ENCODE measurements at places on chromosomes 1 and 21.

- DNase-seq, result peak; percentile 27
Measured at GRCh38 chr21:43315244-43316137, 111.4 kb downstream of the SIK1 start.

GRCh38 chr1:86464819-86465218 lies 3.9 kb upstream of the CLCA1 start:
- no peak for DNase-seq

GRCh38 chr1:163980394-163980793 lies 578.6 kb upstream of the PBX1 start:
- no peak for DNase-seq

DNA sequence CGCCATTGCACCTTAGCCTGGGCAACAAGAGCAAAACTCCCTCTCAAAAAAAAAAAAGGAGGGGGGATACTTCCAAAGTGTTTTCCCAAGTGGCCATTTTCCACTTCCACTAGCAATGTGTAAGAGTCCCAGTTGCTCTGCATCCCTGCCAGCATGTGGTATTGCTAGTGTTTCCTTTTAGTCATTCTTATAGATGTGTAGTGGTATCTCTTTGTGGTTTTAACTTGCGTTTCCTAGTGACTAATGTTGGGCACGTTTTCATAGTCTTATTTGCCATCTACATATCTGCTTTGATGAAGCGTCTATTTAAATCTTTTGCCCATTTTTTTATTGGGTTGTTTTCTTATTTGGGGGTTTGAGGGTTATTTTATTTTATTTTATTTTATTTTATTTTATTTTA lies 31.1 kb downstream of the INAVA start:
- no peak for DNase-seq

DNA sequence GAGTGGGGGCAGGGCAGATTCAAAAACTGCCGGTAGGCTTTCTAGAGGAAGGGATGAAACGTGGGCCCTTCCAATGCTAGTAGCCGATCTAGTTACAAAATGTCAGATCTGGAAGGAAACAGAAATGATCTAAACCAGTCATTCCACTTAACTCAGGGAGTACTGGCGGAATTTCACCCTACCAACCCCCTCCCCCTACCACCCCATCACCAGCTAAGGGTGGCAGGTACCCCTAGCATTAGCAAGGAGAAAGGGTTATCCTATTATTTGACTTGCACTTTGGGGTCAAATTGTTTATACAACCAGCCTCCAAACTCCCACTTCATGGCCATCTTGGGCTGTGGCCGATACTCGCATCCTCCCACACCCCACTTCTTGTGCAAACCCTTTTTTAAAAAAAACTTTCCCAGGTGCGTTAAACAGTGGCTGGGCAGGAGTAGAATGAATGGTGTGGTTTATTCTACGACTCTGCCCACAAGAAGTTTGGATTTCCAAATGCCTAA lies 644 bp upstream of the MRPL24 start:
- DNase-seq, result no peak

- DNase-seq, result peak; percentile 11
Measured at GRCh38 chr1:35807614-35808449, at the start of gene AGO4. AGO4 (plus strand) TSS chr1:35808016; CDS start chr1:35808417, 401 bp downstream.

DNA sequence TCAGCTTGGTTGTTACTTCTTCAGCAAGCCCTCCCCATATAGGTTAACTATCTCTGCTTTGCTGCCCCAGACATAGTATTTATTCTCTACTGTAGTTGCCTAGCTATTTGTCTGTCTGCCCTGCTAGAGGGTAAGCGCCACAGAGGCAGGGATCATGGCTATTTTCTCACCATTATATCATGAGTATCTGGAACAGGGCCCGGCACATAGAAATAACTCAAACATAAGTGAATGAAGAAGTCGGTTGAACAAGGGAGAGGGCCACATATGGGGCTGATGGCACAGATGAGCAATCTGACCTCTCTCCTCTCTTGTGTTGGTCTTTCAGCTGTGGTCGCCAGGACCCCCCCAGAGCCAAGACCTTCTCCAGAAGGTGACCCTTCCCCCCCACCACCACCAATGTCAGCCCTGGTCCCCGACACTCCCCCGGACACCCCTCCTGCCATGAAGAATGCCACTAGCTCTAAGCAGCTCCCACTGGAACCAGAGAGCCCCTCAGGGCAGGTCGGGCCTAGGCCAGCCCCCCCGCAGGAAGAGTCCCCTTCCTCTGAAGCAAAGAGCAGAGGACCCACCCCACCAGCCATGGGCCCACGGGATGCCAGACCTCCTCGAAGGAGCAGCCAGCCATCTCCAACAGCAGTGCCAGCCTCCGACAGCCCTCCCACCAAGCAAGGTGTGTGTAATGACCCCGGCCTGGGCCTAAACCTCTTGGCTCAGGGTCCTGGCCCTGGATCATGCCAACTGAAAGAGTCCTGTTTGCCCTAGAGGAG lies 14.9 kb downstream of the MAP7D1 start:
- DNase-seq, result no peak

- peak; percentile 7 for DNase-seq
Measured at GRCh38 chr1:90579212-90579802, 137.8 kb downstream of the BARHL2 start.

DNA sequence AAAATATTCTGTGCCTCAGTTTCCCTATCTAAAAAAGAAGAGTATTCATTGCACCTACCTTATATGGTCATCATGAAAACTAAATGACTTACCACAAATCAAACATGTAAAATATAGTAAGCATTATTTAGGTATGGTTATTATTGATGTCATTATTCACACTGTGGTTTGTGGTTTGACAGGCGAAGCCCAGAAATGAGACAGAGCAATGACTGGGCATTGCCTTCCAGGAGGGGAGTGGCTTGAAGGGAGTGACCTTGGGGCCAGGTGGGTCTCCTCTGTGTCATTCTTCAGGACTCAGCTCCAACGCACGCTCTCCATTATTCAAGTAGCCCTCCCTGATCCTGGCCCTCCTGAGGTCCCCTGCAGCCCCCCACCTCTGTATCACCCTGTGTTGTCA lies 133.7 kb downstream of the DMRTA2 start:
- no peak for DNase-seq

DNA sequence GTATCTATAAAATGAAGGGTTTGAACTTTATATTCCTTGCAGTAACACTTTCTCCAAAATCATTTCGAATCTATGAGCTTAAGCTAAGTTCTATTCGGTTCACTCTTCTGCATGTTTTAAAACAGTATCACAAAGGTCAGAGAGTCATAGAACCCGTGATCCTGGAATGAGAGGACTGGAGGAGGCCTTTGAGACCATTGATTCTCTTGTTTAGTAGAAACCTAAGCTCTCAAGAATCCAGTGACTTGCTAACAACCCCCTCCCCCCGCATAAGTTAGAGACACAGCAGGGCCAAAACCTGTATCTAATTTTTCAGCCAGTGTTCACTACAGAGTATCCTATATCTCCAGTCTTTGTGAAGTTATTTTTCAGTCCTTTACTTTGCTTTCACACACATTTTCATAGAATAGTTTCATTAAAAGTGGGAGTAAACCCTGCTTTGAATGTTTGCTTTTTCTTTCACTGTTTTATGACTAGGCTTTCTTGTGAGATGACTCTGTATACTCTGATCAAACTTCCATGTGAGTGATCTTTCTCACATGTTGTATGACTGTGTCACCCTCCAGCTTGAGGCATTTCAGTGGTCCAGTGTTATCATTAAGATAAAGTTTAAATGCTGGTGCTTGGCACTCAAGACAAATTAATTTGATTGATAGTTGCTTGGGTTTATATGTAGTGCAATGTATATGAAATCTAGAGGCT lies 275.4 kb upstream of the SGIP1 start:
- DNase-seq, result no peak

DNA sequence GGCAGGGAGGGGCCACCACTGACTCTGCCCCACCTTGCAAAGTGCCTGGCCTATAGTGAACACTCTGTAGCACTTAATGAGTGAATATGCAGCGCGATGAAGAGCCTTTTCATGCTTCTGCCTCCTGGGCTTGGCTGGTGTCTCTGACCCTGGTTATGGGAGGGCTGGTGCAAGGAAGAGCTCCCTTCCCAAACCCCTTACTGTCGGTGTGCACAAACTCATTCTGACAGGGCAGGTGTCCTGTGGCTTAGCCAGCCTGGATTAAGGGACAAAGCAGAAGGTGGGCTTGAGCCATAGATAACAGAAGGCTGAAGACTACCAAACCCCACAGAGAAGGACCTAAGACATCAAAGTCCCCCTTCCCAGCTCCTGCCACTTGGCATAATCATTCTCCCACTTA lies 2.0 kb upstream of the NCMAP start:
- no peak for DNase-seq

GRCh38 chr21:31887391-31887841 lies 14.6 kb downstream of the HUNK start:
- no peak for DNase-seq

GRCh38 chr1:149937759-149938158 lies 1.1 kb upstream of the MTMR11 start:
- DNase-seq, result no peak

GRCh38 chr21:22763442-22763841 lies 1765.2 kb downstream of the NCAM2 start:
- DNase-seq, result no peak

DNA sequence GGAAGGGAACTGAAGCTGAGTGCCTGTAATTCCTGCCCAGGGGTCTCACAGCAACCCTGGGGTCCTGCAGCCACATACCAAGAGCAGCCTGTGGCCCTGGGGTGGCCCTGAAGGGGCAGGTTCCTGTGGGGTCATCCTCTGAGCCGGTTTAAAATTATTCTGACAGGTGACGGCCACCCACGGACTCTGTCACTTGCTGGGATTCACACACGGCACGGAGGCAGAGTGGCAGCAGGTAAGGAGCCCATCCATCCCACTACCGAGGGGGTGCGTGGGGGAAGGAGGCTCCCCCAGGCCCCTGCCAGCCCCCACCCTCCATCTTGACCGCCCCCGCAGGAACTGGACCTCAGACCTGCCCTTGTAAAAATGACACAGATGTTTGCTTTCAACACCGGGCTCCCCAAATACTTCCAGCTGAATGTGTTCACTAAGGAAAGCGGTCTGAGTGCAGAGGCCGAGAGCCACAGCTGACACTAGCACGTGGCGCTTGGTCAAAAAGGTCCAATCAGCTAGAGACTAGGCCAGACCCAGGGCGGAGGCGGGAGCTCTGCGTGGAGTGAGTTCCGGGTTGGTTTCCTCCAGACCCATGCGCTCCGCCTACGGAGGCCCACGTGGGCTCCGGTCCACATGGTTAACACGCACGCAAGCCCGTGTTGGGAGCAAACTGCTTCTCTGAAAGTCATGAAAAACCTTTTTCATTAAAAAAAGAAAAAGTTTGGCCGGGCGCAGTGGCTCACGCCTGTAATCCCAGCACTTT lies 10.0 kb downstream of the YBEY start:
- no peak for DNase-seq

DNA sequence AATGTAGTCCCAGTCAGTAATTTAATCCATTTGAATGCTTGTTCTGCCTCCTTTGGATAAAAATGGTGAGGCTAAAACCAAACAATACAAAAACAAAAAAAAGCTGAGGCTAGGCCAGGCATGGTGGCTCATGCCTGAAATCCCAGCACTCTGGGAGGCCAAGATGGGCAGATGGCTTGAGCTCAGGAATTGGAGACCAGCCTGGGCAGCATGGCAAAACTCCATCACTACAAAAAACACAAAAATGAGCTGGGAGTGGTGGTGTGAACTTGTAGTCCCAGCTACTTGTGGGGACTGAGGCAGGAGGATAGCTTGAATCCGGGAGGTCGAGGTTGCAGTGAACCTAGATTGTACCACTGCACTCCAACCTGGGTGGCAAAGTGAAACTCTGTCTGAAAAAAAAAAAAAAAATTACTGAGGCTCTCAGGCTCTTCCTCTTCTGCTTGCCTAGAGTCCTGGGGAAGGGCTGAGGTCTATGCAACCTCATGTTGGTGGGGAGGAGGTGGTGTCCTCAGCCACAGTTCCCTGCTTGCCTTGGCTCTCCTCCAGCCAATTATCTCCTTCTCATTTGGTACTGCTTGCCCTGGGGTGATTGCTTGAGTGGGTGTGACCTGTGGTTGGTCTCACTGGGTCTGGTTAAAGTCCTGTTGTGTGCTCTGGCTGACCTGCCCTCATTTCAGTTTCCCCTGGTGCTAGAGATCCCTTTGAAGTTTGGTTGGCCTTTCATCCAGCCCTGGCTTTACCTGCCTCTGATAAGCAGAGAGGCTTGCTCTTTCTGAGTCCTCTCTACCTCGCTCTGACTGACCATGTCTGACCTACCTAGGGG lies 20.9 kb downstream of the S1PR1 start:
- DNase-seq, result peak; percentile 85

DNA sequence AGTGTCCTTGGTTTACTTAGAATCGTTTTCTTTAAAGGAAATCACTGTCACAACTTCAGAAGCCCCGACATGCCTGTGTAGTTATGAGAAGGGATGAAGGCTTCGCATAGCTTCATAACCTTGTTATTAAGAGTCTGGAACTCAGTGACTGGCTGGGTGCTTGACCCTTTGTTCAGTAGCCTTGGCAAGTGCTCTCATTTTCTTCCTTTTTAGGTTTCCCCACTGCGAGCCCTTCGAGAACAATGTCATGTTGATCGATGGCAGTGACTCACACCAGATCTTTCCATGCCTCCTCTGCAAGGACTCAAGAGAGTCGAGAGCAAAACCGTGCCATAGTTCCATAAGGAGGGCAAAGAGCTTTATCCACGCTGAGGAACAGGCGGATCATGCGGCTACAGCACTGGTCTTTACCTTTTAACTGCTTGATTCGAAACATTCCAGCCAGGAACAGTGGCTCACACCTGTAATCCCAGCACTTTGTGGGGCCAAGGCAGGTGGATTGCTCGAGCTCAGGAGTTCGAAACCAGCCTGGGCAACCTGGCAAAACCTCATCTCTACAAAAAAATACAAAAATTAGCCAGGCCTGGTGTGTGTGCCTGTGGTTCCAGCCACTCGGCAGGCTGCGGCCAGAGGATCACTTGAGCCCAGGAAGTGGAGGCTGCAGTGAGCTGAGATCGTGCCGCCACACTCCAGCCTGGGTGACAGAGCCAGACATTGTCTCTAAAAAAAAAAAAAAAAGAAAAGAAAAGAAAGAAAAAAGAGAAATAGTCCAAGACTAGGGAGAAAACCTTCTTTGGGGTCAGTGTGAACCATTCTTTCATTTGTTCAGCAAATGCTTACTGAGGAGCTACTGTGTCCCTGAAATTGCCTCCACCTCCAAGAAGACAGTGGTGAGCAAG lies 95.4 kb upstream of the ERRFI1 start:
- DNase-seq, result no peak

DNA sequence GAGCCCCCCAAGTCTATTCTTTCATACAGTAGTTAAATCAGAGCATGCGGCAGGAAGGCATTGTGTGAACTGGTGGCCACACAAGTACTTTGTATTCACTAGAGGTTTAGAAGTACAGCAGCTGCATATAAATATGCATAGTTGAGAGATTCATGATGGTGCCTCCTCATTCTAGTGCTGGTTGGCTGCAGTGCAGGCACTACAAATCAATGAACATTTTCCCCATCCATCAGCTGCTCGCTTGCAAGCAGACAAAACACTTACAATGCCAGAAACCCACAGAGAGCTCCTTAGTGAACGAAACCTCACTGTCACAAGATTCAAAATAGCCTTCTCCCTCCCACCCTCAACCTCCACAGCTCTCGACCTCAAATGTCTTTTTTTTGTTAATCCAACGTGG lies 726.2 kb downstream of the USP25 start:
- DNase-seq, result no peak

DNA sequence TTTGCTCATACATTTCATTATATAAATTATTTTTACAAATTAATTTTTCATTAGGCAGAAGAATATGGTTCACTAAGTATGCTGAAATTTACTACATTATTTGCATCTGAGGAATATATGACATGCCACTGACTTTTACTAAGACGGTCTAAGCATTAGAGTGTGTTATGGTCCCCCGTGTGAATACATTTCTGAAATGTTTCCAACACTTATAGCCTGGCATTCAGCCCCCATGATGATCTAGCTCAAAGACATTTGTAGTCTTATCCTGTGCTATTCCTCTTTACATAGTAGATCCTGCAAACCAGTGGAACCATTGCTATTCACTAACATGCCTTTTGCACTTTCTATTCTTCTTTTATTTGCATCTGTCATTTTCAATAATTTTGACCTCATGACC lies 1878.0 kb downstream of the MRPL39 start:
- no peak for DNase-seq
